ENCODE measurements at places on chromosomes 5 and 9.

- DNase-seq = no peak
Measured at GRCh38 chr5:107085572-107085971, 585.2 kb downstream of the EFNA5 start.

GRCh38 chr5:6361101-6361500 lies 17.2 kb downstream of the MED10 start:
- no peak for DNase-seq

- DNase-seq = no peak
Measured at GRCh38 chr9:88433583-88434255, 45.5 kb downstream of the SPIN1 start.

- DNase-seq = no peak
Measured at GRCh38 chr5:158711927-158712529, 387.7 kb downstream of the EBF1 start.

GRCh38 chr9:5876711-5877110 lies 14.0 kb upstream of the MLANA start:
- no peak for DNase-seq

- no peak for DNase-seq
Measured at GRCh38 chr9:94174164-94174563, 84.9 kb upstream of the ZNF169 start.

GRCh38 chr9:77743386-77743785 lies 95.3 kb upstream of the GNA14 start:
- no peak for DNase-seq

- no peak for DNase-seq
Measured at GRCh38 chr5:90169078-90169477, 240.5 kb downstream of the CETN3 start.

GRCh38 chr5:69364850-69365249 lies 4.5 kb downstream of the AK6 start:
- no peak for DNase-seq

Data from left hindlimb (tissue), 1 donor.